ENCODE measurements at places on chromosomes 7 and 10.

GRCh38 chr10:124174071-124174566 is 80.7 kb upstream of the CHST15 start:
- no peak for DNase-seq

DNA sequence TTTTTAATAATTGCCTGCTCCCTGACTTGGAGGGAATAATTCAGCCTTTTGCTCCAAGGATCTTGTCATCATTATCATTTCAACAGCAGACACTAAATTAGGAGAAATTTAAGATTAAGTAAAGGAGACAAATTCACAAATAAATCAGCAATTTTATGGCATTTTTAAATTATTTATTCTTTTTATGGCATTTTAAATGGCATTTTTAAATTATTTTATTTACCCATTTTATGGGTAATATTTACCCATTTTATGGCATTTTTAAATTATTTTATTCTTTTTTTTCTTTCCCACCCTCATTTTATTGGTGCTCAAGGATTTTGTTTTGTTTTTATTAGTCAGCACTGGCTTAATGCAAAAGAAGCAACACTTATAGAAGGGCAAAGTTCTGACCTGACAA is 1201.0 kb upstream of the SORCS1 start:
- DNase-seq, result no peak

DNA sequence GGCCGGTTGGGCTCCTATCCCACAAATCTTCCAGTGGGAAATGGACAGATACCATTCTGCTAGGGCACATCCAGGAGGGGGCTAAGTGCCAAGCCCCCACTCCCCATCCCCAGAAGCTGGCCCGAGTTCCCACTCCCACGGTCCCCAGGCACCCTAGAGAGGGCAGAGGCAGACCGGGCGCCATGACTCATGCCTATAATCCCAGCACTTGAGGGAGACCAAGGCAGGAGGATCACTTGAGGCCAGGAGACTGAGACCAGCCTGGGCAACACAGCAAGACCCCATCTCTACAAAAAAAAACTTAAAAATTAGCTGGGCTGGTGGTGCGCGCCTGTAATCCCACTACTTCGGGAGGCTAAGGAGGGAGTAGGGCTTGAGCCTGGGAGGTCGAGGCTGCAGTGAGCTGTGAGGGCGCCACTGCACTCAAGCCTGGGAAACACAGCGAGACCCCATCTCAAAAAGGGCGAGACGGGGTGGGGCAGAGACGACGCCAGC is 870 bp downstream of the GNA12 start:
- DNase-seq, result no peak

DNA sequence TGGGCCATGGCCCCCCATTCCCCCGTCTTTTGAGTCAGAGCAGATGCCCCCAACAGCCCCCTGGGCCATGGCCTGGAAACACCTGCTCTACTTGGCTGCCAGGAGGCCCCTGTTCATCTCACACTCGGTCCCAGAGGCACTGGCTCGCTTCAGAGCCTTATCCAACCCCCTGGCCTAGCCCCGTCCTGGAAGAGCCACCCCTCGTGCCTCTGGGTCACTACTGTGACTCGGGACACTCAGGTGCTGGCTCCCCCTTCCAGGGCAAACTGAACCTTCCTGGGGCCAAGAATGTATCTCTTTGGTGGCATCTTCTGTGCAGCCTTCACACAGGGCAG is 7.0 kb downstream of the POLR2J start:
- DNase-seq, result no peak

- DNase-seq, result no peak
Measured at GRCh38 chr7:35694161-35694783, 663 bp downstream of the HERPUD2 start.

DNA sequence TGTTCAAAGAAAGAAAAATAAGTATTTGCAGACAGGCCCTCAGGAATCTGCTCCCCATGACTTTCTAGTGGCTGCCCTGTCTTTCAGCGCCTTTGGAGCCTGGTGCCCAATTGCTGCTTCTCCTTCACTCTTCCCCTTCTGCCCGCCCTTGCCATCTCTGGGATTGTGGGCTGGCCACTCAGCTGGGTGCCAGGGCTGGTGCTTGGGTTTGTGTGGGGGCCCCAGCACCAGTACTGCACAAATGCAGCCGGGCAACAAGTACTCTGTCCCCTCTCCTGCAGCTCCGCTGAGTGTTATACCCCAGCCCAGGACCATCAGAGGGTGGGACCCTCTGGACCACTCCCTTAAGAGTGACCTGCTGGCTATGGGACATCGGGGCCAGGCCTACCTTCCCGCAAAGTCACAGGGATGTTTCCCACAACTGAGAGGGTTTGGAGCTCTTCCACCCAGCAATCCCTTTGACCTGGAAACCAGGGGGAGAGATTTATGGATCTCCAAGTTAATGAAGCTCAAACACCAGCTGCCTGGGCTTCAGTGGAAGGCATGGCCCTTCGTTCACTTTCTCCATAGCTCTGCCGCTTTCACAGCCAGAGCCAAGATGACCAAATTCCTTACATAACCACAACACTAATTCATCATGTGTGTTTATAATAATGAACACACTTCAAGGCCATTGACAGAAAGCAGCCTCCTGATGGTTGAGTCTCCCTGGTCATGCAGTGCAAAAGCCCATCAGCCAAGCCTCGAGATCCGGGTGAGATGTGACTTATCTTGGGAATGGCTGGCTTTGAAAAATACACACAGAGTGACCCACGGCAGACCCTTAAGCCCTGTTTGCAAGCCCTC is 313.9 kb upstream of the ZNF32 start:
- DNase-seq, result no peak

DNA sequence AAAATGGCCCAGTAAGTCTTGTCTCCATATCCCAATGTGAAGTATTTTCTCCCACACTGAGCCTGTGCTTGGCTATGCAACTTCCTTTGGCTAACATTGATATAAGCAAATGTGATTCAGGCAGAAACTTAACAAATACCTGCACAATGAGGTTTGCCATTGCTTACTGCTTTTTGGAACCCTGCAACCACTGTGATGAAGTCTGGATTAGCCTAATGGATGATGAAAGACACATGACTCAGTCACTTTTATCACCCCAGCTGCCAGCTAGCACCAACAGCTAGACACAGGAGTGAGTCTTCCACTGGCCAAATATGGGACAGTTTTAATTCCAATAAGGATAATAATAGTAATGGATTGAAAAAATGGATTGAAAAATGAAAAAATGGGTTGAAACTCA is 854.5 kb downstream of the GRM8 start:
- no peak for DNase-seq

DNA sequence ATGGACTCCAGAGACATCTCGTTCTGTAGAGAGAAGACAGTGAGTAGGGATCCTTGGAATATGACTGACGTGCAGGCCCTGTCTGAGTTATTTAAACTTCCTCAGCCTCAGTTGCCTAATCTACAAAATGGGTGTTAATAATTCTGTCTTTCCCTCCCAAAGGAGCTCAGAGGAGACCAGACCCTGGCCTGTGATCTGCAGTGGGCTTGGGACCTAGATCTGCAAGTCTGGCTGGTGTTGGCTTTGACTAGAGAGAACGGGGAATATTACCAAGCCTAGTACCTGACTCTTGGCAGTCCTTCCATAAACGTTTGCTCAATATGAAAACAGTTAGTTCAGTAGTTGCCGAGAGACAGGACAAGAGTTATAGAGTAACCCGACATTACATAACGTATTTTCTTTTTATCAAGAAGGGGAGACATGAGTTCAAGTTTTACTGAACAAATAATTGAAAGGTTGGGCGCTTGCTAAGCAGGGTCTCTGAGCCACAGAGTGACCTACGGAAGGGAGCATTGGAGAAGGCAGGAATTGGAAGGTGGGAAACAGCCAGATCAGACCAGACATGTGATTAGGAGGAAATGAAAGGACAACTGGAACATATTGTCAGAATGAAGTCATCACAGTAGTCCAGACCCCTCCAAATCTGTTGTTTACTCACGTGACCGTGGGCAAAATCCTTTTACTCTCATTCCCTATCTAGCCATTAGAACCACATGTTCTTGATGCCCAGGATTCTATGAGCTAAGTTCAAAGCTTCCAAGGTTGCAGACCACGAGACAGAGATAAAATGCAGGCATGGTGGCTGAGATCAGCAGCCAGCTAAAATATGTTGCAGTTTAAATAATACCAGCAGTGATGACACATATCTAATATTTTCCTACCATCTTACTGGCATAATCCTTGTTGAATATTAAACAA is 10.9 kb upstream of the CYP3A4 start:
- DNase-seq, result peak; percentile 4

- no peak for DNase-seq
Measured at GRCh38 chr7:32868116-32868515, 23.4 kb downstream of the KBTBD2 start.

DNA sequence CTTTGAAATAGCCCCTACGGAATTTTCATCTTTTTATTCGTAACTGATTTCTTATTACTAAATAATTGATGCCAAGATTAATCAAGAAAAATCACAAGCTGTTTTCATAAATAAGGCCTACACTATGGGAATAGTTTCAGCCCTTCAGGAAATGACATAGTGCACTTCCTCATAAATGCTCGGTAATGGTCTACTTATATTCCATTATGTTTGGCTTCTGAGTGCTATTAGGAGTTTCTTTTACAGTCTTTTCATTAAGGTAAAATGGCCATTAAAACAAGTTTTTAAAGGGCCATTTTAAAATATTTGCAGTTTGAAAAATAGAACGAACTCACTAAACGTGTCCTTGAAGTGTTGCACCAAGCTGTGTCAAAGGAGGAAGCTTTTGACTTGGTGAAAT is 174.5 kb downstream of the DNAH11 start:
- DNase-seq, result no peak

GRCh38 chr10:84440781-84441180 is 112.4 kb downstream of the CCSER2 start:
- no peak for DNase-seq

- DNase-seq, result peak; percentile 81
Measured at GRCh38 chr7:16753932-16754855, 639 bp downstream of the TSPAN13 start.

GRCh38 chr7:26070290-26070689 is 81.7 kb upstream of the NFE2L3 start:
- DNase-seq, result no peak

GRCh38 chr7:153381275-153382040 is 621.9 kb downstream of the ACTR3B start:
- DNase-seq, result peak; percentile 37

DNA sequence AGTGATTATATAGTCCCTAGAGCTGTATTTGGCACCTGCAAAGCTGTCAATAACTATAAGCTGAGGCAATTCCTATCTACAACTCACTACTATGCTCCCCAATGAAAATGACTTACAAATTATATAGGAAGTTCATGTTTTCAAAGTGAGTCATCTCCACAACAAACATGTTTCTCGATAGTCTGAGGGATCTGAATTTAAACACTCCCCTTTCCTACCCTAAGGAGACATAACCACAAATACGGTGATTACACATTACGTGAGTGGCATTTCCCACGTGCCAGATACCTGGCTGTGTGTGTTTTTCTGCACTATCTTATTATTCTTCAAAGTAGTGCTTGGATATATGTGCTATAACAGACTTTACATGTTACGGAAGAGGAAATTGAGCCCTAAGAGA is 122.5 kb upstream of the C1QL3 start:
- DNase-seq, result no peak

DNA sequence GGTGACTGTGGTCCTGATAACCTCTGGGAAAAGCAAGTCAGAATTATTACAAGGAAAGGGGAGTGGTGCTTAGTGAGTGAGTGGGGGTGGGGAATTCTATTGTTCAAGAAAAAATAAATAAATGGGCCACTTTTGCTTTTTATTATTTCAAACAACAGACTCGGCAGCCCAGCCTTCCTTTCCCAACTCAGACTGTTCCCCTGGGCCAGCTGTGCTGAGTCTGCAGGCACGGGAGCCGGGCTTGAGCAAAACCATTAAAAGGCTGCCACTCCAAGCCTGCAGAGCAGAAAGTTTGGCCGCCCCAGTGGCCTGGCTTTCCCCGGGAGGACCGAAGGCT is 90.0 kb downstream of the PLXNA4 start:
- DNase-seq, result peak; percentile 26

GRCh38 chr10:69377933-69378332 is 38.8 kb downstream of the TACR2 start:
- DNase-seq, result no peak
